HuH-7 (cell line): ENCODE measurements at places on chromosomes 5 and 9.

- no peak for DNase-seq
Measured at GRCh38 chr9:120901755-120902568, 24.6 kb downstream of the TRAF1 start.

DNA sequence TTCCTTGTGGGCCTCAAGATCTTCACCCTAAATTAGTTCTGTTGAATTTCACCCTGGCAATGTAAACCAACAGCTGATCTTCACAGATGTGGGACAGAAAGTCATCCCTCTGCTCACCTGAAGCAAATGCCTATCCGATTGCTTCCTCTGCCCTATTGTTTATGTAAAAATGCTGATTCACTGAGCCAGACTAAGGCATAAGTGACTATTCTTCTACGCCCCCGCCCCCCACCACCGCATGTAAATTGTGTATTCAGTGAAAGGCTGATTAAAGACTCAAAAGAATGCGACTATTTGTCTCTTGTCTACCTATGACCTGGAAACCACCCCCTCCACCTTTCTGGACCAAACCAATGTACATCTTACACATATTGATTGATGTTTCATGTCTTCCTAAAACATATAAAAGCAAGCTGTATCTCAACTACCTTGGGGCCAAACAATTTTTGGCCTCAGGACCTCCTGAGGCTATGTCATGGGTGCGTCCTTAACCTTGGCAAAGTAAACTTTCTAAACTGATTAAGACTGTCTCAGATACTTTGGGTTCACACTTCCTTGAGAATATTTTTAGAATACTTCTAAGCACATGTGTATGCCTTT, 129.7 kb upstream of the BOD1 start:
- no peak for DNase-seq

DNA sequence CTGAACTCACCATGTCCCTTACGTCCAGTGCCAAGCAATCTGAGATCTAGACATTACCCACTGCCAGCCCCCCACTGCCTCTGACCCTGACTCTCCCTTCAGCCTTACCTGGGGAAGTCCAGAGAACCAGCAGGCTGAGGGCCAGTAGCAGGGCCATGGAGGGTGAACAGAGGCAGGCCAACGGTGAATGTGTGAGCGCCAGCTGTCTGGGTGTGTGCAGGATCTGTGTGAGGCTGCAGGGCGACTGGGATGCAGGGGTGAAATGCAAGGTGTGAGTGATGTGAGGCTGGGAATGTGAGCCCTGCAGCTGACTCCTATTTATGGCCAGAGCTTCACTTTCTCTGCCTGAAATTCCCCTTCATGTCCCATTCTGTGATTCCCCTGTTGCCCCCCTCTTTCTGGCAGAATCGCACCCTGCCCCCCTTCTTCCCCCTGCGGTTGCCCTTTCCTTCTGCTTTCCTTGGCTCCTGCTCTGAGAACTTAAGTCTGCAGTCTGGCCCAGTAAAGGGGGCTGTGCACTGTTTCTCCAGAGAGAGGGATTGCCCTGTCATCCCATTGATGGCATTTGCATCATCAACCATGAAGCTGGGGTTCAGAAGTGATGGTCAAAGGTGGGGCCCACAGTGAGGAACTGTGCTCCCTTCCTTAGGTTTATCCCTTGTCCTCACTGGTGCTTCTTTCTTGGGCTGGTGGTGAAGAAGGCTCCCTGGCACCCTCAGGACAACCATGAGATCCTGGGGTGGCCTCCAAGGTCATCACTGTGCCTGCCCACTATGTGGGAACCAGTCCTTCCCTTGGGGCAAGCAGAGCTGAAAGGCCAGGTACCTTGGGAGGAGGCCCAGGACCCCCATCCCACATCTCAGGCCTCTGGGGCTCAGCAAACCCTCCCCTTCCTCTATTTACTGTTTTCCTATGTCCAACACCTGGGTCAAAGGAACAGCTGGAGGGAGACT, at the start of gene CCL19:
Gene CCL19 (minus strand): TSS at position 294 of the 953 bp plus-strand sequence. CDS start 137 bp downstream, at position 157.
- no peak for DNase-seq

DNA sequence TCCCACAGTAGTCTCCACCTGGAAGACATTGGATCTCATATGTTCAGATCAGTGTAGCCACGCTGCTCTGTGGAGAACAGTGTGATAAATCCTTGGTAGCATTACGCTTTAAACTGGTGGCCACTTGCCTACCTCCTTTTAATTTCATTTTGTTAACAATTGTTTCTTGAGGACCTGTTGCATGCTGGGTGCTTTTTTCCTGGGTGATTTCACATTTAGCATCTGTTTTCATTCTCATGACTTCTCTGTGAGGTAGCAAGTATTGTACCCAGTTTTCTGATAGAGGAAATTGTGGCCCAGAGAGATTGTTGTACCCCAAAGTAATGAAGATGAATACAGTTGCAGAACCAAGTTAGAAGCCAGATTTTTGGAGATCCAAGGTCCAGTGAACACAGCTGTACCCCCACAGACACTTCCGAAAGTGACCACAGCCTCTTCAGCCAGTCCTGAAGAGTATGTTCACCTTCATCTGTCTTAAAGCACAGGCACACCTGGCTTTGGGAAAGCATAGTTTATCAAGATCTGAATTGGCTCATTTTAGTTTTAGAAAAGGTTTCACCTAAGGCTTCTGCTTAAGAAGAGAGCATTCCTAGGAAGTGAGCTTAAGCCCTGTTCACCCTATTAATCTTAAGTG, 75.2 kb downstream of the F2RL2 start:
- no peak for DNase-seq

GRCh38 chr5:159040181-159040580, 59.5 kb downstream of the EBF1 start:
- DNase-seq: no peak

- DNase-seq: no peak
Measured at GRCh38 chr9:134234687-134235359, 70.5 kb upstream of the RNU6ATAC start.

DNA sequence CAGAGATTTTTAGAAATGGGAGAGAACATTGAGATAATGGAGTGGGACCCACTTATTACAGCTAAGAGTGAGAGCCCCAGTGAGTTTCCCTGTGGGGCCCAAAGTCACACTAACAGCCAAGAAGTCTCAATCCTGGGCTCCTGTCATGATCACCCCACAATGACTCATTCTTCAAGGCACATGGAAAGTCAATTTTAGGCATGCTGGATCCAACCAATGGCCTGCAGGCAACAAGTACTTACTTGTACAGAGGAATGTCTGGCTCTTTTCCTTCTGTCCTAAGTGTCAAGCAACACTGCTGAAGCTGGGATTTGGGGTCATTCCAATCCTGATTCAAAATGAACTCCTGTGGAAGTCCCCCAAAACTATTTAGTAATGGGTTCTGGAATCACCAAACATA, 123.1 kb downstream of the DROSHA start:
- DNase-seq: no peak

- DNase-seq: no peak
Measured at GRCh38 chr9:134656334-134657006, 14.9 kb downstream of the COL5A1 start.

DNA sequence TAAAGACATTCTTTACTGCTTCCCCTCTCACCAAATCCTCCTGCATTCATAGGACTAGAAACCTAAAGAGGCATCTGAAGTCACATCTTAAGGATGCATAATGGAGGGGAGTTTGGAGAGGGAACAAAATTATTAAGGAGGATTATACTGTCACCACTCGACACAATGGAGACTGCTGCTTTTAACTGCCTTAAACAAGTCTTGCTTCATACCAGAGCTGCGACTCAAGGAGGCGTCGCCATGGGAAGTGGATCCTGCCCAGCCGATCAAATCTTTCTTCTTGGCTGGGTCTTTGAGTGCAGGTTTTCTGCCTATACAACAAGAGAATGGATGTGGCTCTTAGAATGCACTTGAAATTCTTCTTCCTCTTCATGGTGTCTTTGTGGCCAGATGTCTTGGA, 66.7 kb upstream of the FOXE1 start:
- DNase-seq: no peak

DNA sequence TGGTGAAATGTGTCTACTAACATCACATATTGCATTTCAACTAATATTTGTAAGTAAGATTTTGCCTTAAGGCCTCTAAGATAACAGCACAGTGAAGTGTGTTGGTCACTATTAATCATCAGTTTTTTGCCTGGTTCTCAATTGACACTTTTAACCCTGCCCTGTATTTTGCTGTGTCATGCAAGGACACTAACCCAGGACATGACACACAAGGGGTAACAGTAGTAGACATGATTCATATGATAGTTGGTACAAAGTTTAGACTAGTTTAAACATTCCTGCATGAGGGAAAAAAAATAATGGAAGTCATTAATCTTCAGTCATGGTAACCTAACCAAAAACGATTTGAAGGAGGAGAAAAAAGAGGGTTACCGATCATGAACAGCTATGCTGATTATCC, 207.0 kb downstream of the DEPDC1B start:
- no peak for DNase-seq

DNA sequence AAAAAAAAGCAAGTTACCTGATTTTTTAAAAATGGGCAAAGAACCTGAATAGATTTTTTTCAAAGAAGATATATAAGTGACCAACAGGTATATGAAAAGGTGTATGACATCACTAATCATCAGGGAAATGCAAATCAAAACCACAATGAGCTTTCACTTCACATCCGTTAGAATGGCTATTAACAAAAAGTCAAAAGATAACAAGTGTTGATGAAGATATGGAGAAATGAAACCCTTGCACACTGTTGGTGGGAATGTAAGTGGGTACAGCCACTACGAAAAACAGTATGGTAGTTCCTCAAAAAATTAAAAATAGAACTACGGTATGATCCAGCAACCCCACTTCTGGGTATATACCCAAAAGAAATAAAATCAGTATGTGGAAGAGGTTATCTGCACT, 134.8 kb downstream of the UGCG start:
- DNase-seq: no peak

DNA sequence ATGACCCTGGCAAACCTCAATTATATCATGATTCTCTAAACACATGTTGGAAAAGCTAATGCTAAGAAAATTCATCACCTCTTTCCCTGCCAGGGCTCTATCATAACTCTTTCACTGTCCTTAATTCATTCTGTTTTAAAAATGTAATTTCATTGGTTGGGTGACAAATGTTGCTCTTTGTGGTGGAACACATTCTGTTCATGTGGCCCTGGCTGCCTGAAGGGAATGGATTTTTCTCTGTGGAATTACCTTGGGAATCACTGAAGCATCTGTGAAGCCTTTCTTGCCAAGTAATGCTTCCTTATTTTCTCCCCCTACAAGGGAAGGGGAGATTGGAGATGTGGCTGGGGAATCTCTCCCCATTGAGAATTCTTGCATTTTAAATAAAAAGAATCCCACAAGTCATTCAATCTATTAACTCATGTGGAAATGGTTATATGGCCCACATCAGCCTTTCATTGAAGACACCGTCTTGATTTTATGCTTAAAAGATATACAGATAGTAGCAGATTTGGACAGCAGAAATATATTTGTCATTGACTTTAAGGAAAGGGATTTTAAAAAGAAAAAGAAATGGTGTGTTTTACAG, 201.8 kb upstream of the NMUR2 start:
- no peak for DNase-seq

DNA sequence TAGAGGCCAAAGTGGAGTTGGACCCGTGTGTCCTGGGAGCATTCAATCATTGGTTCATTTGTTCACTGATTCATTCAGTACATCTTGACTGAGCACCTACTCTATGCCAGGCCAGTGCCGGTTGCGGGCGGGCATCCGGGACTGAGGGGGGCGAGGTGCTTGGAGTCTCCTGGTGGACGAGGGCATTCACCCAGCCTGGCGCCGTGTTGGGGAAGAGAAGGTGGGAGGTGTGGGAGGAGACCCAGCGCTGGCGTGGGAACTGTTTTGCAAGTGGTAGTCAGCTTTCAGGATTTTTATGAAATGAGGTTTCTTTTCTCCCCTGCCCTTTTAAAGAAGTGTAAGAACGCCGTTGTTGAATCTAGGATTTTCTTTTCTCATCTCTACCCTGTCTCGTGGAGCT, 37.2 kb downstream of the NCS1 start:
- no peak for DNase-seq

DNA sequence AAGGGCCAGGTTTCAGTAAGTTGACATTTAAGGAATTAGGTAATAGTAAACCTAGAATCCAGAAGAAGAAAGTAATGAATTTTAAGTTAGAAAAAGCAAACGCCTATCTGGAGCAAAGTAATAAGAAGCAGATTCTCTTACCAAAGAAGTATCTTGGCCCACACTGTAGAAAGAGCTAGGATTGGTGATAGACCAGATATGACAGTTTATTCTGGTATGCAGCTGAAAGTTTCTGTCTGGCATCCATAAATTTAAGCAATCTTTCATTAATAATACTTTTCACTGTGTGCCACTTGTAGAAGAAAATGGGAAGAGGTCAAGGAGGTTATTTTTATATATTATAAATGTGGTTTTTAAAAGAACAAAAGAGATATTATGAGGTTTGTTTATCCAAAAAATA, 3.0 kb downstream of the RECK start:
- no peak for DNase-seq

DNA sequence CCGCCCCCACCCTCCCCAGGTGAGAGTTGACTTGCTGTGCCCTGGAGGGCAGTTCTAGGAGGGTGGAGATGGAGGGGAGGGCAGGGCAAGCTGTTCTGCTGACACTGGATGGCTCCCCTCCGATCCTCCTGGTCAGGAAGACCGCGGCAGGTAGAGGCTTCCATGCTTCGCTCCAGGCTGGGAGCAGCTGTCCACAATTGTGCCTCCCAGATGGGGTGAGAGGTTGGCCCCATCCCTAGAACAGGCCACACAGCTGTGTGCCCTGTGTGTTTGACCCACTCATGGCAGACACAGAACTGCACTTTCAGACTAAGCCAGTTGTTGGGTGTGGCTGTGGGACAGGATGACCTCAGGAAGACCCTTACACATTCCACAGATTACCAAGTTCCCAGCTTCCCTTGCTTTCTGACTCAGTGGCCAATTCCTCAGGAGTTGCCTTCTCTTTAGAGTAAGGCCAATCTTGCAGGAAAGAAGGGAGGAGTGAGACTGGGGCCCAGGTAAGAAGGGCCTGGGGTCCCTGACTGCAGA, 72.1 kb upstream of the HSPA9 start:
- DNase-seq: no peak
